ENCODE measurements at places on chromosomes 16 and 17.

- DNase-seq: no peak
These were observed 30.6 kb upstream of the KRT17 start for GRCh38 chr17:41654678-41655607.

- DNase-seq: peak; percentile 47
These were observed 164.5 kb upstream of the CHMP6 start for GRCh38 chr17:80826955-80827645.

DNA sequence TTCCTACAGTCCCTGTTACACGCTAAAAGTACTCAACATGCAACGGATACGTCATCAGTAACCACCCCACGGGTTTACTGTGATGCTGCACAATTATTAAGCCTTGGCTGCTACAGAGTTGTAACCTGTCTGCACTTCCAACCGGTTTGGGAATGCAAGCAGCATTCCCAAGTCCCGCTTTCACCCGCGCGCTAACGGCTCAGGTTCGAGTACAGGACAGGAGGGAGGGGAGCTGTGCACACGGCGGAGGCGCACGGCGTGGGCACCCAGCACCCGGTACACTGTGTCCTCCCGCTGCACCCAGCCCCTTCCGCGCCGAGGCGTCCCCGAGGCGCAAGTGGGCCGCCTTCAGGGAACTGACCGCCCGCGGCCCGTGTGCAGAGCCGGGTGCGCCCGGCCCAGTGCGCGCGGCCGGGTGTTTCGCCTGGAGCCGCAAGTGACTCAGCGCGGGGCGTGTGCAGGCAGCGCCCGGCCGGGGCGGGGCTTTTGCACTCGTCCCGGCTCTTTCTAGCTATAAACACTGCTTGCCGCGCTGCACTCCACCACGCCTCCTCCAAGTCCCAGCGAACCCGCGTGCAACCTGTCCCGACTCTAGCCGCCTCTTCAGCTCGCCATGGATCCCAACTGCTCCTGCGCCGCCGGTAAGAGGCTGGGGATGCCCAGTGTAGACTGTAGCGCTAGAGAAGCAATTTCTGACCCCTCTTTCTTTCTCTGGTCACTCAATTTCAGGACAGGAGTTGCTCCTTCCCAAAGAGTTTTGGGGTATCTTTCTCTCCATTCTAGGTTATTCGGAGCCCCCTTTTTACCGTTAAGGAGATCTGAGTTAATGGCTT lies at the start of gene MT2A:
MT2A (plus strand) TSS at position 542 of the 833 bp plus-strand sequence; CDS start at position 614, 72 bp downstream.
- DNase-seq: peak; percentile 83

DNA sequence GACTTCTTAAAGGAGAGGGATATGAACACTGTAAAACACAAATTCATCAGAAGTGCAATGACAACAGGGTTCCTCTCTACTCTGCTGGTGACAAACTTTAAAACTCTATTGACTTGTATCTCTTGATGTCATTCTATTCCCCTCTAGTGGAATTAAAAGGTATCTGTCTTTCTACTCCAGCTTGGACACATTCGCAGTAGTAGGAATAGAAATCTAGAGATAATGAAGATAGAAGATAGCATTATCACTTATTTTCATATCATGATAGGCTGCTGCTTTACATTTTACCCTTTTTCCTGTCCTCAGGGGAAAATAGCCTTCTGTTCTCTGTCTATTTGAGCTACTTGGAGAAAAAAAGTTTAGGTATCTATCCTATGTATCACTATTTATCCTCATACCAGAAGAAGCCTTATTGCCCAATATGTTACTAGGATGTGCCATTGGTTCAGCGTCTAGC lies 209.6 kb upstream of the CACNG5 start:
- DNase-seq: no peak

Measured in T-helper 1 cell (primary cell).